Cardiac septum (tissue), 1 donor: ENCODE measurements at places on chromosomes 7 and 10.

DNA sequence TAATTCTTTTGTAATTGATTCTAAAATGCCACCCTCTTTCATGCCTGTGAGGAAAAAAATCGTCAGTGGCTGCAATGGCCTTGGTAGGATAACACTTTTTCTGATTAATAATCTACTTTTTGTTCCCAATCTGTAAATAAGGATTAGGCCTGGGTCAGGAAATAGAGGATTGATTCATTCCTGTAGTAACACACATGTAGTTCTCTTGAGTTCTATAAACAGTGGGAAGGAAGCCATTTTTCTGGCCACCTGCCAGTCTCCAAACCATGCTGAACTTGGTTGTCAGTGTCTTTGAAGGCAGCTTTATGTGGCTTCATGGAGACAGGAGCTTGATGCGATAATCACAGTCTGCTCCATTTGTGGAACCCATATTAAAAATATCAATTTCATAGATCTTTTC lies 169.3 kb upstream of the NFE2L3 start:
- DNase-seq: no peak

DNA sequence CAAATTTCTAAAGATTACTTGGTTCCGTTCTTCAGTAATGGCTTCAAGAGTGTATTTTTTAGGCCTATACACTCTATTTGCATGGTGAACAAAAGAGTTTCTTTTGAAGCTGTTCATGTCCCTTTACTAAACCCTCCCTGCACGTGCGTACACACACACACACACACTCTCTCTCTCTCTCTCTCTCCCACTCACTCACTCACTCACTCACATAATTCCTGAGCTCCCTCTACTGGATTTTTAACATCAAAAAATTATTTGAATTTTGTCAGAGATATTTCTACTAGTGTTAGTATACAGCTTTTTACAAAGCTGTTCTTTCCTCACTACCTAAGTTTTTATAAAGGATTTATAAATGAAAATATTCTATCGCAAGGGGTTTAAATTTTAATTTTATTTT lies 85.9 kb downstream of the UBE3C start:
- DNase-seq: no peak

GRCh38 chr7:158541346-158542010 lies 46.1 kb downstream of the PTPRN2 start:
- DNase-seq: no peak

DNA sequence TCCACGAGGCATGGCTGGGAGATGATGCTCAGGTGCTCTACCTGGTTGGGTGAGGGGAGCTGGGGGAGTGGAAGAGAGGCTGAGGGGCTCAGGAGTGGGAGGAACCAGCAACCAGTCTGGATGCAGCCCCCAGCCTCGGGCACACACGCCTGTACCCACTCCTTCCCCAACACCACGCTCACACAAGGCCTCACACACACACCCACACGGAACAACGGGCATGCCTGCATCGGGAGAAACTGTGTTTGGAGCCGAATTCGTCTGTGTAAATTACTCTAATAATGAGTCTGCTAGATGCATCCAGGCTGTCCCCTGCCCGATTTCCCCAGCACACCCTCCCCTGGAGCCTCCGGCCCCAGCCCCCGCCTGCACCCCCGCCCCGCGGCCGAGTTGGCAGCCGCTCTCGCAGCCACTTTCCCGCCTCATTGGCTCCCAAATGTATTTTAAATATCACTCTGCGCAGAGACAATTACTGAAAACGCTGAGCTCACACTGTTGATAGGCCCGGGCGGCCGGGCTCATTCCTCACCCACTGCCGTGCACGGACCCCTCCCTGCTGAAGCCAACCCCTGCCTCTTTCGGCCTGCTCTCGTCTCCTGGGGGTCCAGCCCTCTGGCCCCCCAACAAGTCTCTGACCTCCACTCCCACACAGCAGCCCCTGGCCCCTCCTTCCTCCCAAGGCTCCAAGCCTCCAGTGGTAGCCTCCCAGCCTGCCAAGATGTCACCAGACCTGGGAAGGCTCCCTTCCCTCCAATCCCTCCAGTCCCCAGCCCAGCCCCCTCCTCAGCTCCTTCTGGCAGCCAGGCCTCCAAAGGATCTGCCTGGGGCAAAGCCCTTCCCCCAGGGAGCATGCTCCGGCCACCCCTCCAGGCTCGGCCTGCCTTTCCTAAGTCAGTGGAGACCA lies 11.1 kb downstream of the H2BK1 start:
- DNase-seq: no peak

DNA sequence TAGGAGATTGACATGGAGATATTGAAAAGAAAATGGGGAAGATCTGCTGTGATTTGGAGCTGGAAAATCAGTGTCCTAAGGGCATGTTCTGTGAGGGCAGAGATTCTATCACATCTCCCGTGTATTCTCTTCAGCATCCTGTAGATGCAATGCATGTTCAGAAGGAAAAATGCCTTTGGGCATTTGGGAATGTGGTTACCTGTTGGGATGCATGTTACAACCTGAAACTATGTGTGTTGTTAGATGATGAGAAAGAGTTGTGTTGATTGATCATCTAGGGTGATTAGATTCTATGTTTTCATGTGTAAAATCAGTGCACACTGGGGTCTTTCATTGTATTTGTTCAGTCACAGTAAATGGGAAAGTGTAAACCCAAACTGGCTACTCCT lies 14.7 kb downstream of the CUZD1 start:
- no peak for DNase-seq

GRCh38 chr10:34906067-34906965 lies 91.2 kb upstream of the PARD3 start:
- no peak for DNase-seq

DNA sequence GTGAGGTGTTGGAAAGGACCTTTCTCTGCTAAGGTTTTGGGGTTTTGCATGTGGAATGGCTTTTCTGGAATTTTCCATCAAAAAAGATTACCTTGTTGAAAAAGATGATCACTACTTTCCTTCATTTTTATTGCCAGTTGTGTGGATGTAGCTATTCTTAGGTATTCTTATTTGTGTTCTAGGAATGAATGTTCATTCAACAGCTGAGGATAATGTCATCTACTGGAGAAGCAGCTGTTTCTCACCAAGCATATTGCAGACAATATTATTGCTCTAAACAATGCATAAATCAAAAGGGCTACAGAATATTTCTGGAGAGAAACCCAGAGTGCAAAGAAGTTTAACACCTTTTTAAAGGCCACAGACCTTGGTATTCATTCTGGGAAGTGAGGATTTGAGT lies 145.6 kb upstream of the CALCR start:
- DNase-seq: no peak

DNA sequence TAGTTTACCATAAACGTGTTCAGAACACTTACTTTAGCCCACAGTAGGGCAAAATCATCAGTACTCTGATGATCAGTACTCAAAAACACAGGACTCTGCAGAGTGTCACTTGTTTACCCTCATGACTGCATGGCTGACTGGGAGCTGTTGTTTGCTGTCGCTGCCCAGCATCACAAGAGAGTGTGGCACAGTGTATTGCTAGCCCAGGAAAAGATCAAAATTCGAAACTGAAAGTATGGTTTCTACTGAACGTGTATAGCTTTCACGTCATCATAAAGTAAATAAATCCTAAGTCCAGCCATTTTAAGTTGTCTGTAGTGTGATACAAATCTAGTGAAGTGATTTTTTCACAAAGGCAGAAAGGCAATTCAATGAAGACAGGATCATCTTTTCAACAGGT lies 184.6 kb downstream of the RAMP3 start:
- DNase-seq: no peak
